ENCODE measurements at places on chromosomes 7 and 10. TPM values are rescaled to one million over a fixed set of nuclear protein-coding genes. Genes with fewer than 3 reads are reported as not detected.

The PRKG1 gene
- 16.0 TPM for polyA plus RNA-seq

The SPDYE2B gene
- not detected for polyA plus RNA-seq

The TACR2 gene
- not detected for polyA plus RNA-seq

The PAX4 gene
- not detected for polyA plus RNA-seq

The DPP6 gene
- not detected for polyA plus RNA-seq

The LIPM gene
- polyA plus RNA-seq, result not detected

The AGAP9 gene
- 3.6 TPM for polyA plus RNA-seq

The GRID1 gene
- not detected for polyA plus RNA-seq

The MRLN gene
- not detected for polyA plus RNA-seq

DNA sequence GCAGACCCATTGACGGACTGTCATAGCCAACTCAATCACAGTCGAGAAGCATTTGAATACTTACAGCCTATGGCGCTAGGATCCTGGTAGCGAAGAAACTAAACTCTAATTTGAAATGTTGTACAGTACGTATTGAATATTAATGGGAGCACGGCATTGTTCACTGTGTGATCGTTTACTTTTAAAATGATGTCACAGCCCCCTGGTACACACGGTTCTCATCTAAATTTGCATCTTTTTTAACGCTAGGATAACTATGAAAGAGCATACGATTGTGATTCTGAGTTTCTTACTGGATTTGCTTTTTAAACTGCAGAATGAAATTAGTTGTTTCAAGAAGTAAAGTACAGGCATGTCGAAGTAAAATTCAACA is 895 bp upstream of the NAPEPLD start:
- no peak for DNase-seq

- no peak for DNase-seq
Observed at GRCh38 chr7:135185471-135186260, 15.2 kb upstream of the CYREN start.

DNA sequence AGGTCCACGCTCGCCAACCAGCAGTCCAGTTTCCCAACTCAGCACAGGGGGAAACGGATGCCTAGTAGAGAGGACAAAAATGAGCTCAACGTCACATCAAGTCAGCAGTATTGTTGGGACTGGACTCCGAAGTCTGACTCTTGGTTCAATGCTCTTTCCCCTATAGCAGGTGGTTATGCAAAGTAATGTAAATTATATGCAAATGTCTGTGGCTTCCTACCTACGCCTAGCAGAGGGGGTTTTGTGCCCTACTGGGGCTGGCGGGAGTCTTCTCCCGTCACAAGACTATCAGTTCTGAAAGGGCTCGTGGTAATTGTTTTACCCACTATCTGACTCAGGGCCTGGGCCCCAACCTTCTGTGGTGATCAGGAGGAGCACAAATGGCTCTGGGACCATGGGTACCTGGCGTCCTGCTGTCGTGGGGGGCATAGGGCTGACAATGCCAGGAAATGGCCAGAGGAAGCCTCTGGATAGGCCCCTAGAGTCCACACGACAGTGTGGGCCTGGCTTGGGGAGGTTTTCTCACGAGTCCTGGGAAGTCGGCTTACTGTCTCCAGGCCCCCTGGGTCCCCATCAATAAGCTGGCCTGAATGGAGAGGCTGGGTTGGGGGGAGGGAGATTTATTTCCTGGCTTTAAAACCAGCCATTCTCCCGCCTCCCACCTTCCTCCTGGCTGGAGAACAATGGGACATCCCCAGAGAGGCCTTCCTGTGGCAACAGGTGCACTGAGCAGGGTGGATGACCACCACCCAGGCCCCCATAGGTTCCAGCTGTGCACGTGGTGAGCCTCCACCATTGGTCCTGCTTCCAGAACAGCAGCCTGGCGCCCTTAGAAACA is 41.8 kb downstream of the UNC5B start:
- no peak for DNase-seq

DNA sequence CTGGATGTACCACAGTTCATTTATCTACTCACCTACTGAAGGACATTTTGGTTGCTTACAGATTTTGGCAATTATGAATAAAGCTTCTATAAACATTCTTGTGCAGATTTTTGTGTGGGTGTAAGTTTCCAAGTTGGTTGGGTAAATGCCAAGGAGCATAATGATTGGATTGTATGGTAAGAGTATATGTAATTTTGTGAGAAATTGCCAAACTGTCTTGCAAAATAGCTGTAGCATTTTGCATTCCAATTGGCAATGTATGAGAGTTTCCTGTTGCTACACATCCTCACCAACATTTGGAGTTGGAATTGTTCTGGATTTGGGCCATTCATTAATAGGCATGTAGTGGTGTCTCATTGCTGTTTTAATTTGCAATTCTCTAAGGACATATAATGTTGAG is 33.9 kb upstream of the HYAL4 start:
- no peak for DNase-seq

DNA sequence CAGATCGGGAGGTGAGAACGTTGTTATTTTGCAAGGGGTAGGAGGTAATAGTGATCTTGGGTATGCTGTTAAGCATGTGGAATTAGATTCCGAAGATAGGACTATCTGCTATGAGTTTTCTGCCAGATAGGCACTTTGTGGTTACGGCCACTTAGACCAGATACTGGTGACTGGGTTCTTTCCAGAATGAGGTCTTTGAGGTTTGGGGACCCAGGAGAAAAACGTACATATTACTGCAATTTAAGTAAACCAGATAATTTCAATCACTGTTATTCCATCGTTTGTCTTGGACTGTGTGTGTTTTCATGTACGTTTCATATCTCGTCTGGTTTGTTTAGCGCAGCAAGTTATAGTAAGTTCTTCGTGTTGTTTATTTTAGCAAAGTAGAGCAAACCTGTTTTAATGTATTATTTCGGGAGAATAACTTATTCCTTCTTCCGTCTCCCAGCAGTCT is 312 bp downstream of the ARL4A start:
- no peak for DNase-seq

DNA sequence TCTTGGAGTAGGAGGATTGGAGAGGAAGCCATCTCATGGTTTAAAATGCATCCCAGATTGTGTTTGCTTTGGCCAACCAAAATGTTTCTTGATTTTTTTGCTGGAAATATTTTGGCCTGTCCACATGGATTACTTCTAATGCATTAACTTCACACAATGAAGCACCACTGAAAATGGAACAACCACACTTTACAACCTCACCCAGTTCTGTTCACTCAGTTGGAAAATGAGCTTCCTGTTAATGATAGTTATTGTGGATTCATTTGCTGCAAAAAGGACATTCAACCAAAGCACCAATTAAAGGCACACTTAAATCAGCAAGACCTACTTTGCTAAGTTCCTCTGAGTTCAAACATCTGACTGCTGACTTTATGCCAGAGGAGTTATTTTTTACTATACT is 11.3 kb upstream of the A1CF start:
- no peak for DNase-seq

DNA sequence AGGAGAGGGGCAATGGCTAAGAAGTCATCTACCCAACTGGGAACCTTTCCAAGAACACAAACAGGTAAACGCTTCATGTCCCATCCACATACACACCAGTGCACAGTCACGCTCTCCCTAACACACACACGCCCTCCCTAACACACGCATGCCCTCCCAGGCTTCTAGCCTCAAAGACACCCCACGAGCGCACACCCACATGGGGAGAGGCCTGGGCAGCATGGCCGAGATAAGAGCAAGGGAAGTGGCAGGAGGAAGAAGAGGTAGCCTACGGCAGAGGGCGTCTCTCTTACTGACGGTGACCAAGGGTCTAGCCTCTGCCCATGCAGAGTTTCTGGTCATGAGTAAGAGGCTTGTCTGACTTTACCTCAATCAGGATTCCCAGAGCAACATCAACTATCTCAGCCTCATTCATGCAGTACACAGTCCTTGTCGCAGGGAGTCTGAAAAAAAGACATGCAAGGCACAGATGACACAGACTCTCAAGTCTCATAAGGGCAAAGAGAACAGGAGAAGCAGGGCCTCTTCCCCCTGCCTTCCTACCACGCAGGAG is 3.1 kb downstream of the CYREN start:
- DNase-seq, result no peak

- peak; percentile 50 for DNase-seq
Observed at GRCh38 chr10:58756130-58756719, 243.6 kb downstream of the BICC1 start.

GRCh38 chr10:89985446-89985845 is 284.1 kb downstream of the KIF20B start:
- DNase-seq, result no peak

DNA sequence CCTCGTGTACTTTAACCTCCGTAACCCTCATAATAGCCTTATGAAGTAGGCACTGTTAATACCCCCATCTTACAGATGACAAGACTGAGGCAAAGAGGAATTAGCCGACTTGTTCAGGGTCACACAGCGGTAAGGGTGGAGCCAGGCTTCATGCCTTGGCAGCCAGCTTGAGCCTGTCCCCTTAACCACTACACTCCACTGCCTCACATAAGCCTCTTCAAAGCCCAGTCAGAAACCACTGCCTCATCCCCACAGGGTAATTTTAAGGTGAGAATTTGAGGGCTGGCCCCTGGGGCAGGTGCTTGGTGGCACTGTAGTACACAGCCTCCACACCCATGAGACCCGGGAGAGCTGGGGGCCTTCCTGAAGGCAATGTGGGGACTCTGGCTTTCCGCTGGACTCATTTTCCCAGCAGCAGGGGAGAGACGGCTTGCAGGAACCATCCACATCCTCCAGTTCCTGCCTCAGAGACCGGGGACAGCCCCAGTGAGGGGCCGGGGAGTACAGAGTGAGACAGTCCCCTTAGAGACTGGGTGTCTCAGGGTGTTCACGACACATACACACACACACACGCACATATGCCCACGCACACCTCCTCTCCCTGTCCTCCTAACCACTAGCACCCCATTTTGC is 7.6 kb upstream of the C10orf105 start:
- no peak for DNase-seq

DNA sequence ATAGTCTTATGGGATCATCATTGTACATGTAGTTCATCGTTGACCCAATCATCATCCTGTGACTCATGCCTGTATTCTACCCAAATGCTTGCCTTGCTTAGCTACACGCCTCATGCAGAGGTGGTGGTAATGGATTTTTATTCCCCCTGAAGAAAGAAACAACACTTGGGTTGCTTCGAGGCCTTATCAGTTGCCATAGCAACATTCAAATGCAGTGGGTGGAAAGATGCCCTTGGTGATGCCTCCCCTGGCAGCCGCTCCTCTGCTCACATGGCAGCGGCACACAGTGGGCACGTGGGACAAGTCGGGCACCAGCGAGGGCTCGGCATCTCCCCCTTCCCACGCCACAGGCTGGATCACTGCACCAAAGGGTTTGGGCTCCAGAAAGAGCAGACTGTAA is 54.0 kb upstream of the NMT2 start:
- DNase-seq, result no peak

- no peak for DNase-seq
Observed at GRCh38 chr10:1327759-1328158, 271.6 kb downstream of the WDR37 start.

DNA sequence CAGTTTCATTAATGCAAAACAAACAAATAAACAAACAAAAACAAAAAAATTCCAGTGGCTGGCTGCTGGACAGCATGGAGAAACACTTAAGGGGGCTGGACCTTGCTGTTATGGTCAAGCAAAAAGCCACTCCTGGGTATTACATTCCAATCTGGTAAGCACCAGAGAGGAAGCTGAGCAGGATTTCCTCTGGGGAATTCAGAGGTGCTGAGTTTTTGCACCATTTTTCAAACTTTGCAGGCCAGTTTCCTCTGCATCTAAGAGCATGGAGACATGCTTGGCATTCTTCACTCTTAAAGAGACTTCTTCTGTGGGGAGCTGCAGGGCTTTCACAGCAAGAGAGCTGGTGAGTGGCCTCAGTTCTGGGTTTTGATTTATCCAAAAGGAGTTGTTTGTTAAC is 84.5 kb downstream of the FZD1 start:
- no peak for DNase-seq

DNA sequence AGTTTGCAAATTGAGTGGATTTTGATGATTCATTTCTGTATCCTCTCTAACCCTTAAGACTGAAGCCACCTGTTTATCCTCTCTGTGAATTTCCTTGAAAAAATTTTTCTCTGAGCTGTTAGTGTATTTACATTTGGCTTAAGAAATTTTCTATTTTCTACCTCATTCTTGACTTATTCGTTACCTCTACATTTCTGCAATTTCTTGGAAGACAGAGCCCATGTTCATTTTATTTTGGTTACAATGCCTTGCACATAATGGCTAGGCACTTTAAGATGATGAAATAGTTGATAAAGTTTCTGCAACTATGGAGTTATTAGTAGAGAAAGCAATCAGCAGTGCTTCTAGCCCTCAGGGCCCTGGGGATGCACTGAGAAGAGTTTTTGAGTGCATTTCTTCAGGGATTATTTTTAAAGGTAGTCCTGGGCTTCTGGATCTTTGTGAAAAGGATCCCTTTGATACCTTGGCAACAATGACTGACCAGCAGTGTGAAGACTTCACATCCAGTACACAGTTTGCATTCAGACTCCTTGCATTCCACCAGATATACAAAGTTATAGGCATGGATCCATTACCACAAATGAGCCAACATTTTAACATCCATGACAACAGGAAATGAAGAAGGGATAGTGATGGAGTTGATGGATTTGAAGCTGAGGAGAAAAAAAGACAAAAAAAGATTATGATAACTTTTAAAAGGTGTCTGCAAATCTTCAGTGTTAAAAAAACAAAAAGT is 68.2 kb downstream of the CH25H start:
- DNase-seq, result no peak
